ENCODE measurements at places on chromosomes 1 and 21.

DNA sequence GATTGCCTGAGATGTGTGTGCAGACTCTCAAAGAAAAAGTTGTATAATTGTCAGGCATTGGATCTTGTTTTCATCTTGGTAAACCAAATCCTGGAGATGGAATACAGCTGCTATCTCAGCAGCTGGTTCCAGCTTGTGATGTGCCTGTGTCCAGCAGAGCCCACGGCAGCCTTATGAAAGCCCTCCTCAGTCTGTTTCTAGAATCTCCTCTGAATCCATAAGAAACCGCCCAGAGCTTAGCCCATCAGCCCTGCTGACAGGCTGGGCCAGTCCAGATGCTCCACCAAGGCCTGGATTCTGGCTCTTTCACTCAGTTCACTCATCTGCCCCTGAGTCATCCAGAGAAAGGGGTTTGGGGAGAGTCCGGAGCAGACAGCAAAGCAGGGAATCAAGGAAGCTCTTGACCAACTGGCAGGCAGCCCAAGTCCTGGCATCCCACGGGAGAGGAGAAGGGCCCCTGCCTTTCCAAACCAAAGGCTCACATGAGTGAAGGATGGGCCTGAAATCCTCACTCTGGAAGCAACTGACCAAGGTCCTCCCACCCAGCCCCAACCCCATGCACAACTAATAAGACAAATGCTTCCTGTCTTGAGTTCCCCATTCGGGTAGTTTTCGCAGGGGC lies 45.7 kb downstream of the NAV1 start:
- no peak for DNase-seq

DNA sequence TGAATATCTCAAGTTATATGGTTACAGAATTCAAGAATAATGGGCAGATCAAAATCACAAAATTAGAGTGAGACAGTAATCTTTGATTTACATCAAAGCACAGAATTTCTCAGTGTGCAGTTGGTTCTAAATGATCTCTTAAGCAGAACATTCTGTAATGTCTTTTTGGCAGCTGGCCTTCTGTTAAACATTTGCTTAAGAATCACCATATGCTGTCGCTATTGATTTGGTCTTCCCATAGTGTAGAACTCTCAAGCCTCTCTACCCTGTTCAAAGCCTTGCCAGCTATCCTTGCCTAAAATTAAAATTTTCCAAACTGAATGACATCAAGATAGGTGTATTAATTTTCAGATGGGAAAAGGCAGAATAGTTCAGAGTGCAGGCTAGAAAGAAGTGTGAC lies 38.9 kb upstream of the ERO1B start:
- no peak for DNase-seq

GRCh38 chr21:42651515-42652401 lies 1.7 kb upstream of the PDE9A start:
- DNase-seq, result no peak

GRCh38 chr1:64484651-64485050 lies 14.7 kb downstream of the CACHD1 start:
- no peak for DNase-seq

DNA sequence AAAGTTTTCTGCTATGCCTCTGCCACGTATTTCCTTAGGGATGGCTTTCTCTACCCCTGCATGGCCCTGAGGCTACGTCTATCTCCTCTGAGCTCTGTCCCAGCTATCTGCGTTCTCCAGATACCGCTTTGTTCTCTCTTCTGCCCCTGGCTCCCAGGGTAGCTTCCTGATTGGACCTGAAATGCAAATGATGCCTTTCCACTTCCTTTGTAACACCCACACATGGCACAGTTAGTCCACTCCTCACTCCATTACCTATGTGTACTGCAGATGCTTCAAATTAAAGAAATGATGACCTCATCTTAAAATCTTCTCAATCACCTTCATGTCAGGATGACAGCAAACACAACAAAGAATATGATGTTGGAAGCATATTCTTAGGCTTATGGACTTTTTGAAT lies 138.6 kb upstream of the POGK start:
- no peak for DNase-seq

- no peak for DNase-seq
Measured at GRCh38 chr1:61183471-61184039, 101.2 kb downstream of the NFIA start.

DNA sequence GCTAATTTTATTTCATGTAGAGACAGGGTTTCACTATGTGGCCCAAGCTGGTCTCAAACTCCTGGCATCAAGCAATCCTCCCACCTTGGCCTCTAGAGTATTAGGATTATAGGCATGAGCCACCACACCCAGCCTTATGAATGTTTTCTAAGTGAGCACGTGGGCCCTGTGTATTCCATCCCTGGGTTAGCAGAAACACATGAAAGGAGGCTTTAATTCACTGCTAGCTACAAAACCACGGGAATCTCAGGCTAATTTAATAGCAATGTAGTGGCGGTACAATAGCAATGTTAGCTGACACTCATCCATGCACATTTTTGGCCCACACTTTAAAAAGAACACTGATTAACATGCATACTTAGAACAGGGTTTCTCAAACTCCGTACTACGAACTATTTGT lies 32.0 kb downstream of the VTCN1 start:
- DNase-seq, result no peak

GRCh38 chr1:48093696-48094528 lies 96.7 kb upstream of the TRABD2B start:
- DNase-seq, result peak; percentile 79

- no peak for DNase-seq
Measured at GRCh38 chr21:39007532-39007931, 175.7 kb downstream of the PSMG1 start.

GRCh38 chr1:185238447-185238846 lies 78.6 kb downstream of the IVNS1ABP start:
- DNase-seq, result no peak

- no peak for DNase-seq
Measured at GRCh38 chr1:70041317-70042045, 163.9 kb downstream of the LRRC40 start.

GRCh38 chr1:151992303-151993083 lies 1.2 kb downstream of the S100A10 start:
- peak; percentile 32 for DNase-seq

DNA sequence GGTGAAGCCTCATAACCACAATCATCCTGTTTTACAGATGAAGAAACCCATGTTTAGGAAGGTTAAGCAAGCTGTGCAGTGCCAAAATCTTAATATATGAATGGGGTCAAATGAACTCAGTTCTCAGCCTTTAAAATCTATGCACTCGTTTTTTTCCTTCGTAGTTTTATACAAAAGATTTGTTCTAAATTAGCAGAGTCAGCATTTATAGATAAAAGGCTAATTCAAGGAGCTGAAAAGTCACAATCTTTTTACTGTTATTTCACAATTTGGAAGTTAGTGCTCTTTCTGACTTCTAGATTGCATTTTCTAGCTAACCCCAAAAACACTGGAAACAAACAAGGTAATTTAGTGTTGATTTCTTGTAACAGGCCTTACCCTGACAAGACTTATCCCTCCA lies 766.9 kb upstream of the ADGRL4 start:
- no peak for DNase-seq

- peak; percentile 91 for DNase-seq
Measured at GRCh38 chr1:155084722-155085503, 6.3 kb downstream of the EFNA3 start.

- DNase-seq, result no peak
Measured at GRCh38 chr1:50977575-50978143, 7.6 kb downstream of the CDKN2C start.

- DNase-seq, result peak; percentile 67
Measured at GRCh38 chr1:117059334-117059677, 820 bp upstream of the TTF2 start.

DNA sequence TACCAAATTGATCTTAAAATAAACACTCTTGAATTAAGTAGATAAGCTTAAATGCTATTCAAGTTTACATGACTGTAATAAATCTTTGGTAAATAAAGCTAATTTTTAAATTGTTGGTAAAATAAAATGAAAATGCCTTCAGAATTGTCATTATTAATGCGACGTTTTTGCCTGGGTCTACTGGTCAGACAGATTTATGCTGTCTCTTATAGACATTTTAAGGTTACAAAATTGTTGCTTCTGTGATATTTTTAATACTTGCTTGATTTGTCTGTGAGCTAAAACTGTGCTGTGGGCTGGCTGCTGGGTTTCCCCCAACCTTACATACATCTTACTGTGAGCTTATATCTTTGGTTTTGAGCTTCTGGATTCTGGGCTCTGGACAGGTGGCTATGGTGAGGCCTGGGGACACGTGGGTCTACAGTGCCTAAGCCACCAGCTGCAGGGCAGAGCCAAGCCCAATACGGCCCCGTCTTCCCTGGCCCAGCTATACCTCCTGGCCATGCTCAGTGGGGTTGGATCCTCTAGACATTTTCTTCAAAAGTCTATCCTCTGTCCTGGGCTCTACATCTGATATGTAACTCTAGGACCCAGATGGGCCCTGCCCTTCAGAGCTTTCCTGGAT lies 81.4 kb downstream of the ETS2 start:
- DNase-seq, result no peak

- DNase-seq, result no peak
Measured at GRCh38 chr1:90149101-90149500, 154.2 kb downstream of the ZNF326 start.

- no peak for DNase-seq
Measured at GRCh38 chr1:244239261-244239770, 188.2 kb downstream of the ZBTB18 start.

GRCh38 chr1:10957133-10957532 lies 55.3 kb upstream of the TARDBP start:
- no peak for DNase-seq

DNA sequence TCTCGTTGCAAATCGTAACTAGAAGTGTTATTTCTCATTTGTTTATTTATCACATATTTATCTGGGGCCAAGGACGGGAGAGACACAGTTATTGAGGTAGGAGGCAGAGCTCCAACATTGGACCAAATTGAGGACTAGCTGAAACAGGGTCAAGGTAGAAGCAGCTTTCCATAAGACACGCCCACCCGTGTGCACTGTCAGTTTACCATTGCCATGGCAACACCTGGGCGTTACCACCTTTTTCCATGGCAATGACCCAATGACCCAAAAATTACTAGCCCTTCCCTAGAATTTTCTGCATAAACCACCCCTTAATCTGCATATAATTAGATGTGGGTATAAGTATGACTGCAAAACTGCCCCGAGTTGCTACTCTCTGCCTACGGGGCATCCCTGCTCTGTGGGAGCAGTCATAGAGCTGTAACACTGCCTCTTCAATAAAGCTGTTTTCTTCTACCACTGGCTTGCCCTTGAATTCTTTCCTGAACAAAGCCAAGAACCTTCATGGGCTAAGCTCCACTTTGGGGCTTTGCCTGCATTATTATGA lies 72.7 kb downstream of the FBXO2 start:
- no peak for DNase-seq

DNA sequence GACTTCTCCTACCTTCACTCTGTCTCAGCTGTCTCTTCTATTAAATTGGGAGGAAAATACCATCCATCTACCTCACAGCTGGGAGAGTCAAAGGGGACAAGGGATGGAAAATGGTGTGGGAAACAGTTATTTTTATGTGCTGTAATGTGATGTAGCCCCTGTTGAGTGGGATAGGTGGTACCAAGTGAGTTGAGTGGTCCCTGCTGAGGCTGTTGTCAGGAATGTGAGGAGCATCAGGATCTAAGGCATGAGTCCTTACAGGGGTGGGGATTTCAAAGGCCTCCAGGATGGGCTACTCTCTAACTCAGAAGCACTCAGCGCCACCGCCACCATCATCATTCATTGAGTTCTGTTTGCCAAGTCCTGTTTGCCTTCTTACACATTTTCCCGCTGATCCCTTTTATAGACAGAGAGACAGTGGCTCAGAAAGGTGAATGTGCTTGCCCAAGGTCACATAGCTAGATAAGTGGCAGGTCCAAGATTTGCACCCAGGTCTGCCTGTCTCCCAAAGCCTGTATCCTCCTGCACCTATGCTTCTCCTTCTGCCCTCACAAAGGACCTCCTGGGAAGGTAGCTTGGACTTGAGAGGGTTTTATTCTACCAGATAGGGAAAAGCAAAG lies 4.6 kb upstream of the ID3 start:
- DNase-seq, result no peak

DNA sequence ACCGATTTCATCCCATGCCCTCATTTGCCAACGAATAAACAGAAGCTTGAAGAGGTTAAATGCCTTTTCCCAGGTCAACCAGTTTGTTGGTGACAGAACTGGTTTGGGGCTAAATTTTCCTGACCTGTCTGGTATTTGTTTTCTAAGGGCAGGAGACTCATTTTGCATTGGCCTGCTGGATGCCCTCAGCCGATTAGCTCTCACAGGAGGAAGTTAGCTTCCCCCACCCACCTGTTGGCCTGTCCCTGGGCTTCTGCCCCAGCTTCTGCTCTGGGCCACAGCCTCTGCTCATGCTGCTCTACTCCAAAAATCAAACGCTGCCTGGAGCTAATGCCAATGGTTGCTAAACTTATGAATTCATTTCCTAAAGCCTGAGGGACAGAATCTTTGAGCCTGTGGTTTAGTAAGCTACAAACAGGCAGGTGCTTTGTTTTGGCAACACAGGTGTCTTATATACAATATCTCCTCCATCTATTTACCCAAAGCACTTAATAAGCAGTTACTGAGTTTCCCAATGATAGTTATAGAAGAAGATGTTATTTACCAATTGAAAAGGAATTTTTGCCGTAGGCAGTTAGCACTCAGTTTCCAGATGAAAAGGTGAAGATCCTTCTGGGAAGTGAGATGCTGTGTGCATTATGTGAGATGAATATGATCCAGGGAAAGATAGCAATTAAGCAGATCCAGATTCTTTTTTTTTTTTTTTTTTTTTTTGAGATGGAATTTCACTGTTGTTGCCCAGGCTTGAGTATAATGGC lies 82.3 kb downstream of the TM2D1 start:
- DNase-seq, result no peak

DNA sequence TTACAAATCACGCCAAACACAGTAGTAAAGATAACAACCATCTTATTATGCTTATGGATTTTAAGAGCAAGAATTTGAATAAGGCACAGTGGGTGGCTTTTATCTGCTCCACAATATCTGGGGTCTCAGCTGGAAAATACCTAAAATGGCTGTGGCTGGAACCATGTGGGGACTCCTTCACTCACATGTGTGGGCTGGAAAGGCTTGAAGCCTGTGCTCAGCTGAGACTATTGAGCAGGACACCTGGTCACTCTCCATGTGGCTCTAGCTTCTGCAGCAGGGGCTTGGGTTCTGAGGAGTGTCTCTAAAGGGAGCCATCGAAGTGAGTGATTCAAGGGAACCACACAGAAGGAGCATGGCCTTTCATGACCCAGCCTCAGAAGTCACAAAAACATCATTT lies 239.6 kb upstream of the B3GALT2 start:
- DNase-seq, result no peak

GRCh38 chr1:115317101-115318012 lies 20.7 kb downstream of the NGF start:
- no peak for DNase-seq

DNA sequence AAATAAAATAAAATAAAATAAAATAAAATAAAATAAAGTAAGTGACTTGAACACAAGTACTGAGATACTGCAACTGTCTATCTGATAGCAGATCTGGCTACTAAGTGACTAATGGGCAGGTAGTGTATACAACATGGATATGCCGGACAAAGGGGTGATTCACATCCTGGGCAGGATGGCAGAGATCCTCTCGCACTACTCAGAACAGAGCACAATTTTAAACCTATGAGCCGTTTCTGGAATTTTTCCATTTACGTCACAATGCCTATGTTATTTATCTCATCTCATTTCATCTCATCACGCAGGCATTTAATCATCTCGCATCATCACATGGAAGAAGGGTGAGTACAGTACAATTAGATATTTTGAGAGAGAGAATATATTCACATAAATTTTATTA lies 233.3 kb upstream of the COA6 start:
- DNase-seq, result no peak
